ENCODE measurements at places on chromosomes 5 and 9.

GRCh38 chr5:78628270-78628992 lies 20.1 kb downstream of the LHFPL2 start:
- DNase-seq = no peak

DNA sequence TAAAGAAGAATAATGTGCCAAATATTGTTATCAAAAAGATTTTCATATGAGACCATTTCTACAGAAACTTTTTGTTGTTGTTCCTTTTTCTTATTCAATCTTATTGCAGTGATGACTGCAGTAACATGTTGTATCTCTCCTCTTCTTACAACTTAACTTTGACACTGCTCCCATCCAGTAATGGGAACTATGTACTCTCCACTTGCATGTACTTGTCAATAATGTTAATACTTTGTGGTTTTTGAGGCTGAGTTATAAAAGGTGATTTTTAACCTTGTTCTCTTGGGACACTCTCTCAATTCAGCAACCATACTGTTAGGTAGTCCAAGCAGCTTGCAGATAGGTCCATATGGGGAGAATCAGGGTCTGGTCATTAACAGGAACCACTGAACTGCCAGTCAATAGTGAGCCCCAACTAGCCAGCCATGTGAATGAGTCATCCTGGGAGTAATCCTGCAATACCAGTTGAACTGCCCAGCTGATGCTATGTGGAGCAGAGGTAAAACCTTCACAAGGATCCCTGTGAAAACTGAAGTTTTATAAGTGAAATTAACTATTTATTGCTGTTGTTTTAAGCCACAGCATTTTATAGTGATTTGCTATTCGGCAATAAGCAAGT lies 199.6 kb upstream of the DAB2 start:
- DNase-seq = no peak

DNA sequence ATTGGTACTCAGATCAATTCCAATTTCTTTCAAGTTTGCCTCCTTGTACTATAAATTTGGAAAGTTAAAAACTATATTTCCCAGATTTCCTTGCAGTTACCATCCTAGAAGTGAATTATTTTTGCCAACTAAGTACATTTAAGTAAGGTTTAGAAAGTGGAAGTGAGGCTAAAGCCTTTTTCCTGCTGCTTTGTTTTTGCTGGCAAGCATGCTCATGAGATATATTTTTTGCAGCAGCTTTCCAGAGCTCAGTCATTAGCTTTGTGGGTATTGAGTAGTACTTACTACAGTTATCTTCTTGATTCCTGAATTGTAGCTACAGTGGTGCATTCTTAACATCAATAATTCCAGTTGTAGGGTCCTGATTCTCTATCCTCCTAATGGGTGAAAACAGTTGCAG lies 3.5 kb upstream of the BTF3 start:
- no peak for DNase-seq

DNA sequence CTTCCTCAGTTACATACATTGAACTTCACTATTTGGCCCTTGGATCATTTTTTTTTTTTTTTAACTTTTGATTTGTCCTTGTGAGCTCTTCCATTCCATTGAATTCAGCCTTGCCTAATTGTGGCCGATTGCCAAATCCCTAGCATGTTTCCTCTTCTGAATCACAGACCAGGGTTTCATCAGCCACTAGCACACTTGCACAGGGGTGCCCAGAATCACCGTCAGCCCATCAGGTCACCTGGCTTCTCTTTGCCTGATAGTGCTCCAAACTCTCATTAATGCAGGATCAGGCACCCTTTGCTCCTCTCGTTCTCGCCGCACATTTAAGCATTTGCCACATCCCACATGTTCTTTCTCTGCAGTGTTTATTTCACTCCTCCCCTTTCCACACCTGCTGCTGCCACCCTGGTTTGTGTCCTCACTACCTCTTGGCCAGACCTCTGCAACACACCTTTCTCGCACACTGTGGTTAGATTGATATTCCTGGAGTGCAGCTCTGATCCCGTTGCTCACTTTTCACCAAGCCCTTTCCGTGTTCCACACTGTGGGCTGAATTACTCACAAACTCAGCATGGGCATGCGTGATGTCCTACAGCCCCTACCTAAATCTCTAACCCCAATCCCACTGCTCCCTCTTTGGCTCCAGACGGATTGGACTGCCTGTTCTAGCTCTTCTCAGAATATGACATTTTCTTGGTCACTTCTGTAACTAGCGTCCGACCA lies 9.8 kb downstream of the PIK3R1 start:
- no peak for DNase-seq

DNA sequence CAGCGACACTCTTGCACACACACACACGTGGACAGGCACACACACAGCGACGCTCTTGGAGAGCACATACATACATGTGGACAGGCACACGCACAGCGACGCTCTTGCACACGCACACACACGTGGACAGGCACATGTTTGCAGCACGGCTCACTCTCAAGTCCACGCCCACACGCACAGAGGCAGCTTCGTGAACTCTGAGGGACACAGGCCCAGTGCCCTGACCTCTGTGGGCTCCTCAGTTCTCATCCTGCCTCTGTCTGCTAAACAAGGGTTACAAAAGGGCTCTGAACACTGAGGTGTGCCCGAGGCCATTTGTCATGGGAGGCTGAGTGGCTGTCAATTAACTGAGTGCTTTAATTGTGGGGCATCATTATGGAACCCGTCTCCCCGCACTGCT lies 558.8 kb upstream of the ADAMTS16 start:
- DNase-seq = no peak

DNA sequence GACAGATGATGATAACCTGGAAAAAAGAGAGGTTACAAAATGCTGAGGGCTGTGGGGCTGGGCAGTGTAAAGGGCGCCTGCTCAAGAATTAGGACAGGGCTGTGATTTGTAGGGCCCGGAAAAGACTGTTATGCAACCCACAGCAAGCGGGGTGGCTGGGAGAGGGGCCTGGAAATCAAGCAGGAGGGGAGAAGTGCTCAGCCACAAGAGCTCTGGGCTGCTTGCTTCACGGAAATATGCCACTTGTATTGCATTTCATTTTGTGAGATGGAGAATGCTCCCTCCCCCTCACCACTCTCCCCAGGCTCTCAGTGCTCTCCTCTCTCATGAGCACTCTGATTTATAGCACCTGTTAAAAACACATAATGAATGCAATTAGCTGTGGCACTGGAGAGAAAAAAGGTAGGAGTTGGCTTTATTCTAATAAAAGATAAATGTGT lies 8.4 kb upstream of the HAND1 start:
- no peak for DNase-seq

DNA sequence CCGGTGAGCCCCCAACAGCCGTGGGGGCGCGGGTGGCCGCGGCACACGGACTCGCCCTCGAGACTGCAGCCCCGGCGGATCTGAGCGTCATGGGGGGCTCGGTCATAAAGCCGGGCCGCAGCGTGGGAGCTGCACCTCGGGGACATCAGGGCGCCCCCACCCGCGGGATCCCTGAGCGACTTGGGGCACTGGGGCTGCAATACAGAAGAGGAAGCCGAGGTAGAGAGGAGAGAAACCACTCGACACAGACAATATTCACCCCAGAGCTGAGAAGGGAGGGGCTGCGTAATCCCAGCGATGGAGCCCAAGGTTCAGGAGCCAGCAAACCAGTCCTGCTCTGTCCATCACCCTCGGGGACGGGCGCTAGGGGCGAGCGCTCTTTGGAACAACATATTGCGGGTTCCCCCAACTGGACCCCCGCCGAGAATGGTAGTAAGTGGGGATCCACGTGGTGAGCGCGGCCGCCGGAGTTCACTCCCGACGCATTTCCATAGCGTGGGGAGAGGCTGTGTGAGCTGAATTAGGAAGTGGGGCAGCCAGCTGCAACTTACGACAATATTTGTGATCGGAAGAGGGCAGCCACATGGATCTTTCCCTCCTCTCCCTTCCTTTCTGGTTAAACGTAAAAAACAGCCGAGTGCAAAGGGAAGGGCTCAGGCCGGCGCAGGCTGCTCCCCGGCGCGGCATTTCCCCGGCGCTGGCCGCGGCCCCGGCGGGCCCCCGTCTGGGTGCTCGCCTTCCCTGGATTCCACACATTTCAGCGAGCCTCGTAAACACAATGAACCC lies 9.9 kb downstream of the PTCH1 start:
- DNase-seq = no peak

DNA sequence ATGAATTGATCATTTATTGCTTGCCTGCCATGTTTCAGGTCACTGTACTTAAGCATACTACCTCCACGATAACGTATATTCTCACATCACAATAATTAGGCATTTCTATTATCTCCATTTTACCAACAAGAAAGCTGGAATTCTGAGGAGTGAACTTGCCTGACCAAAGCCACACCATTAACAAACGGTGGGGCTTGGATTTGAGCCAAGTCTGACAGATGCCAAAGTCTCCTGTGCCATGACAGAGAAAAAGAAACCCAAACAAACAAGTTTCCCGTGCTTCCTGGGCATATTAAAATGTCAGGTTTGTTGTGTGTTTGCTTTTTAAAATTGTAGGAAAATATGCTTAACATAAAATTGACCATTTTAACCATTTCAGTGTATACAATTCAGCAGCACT lies 40.8 kb upstream of the KCNV2 start:
- DNase-seq = no peak

- no peak for DNase-seq
Measured at GRCh38 chr5:67019065-67019845, 177.3 kb downstream of the CD180 start.

DNA sequence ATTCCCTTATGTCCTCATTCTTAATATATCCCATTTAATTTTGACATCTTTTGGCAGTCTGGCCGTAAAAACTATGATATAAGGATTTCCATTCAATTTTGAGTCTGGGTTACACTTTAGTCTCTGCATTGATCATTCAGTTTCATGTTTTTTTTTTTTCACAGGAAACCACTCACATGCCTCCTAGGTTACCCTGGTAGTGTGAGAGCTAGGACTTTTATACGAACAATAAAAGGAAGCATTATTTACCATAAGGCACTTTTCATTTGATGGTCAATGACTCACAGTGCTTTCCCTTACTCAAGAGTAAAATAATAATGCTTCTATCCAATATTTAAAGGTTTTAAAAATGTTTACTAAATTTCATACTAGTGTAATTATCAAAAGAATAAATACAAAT lies 16.4 kb upstream of the DMAC1 start:
- no peak for DNase-seq

GRCh38 chr5:153791339-153791738 lies 247.4 kb downstream of the FAM114A2 start:
- DNase-seq = no peak

- DNase-seq = no peak
Measured at GRCh38 chr9:29211003-29211579, 1637.8 kb upstream of the C9orf72 start.

DNA sequence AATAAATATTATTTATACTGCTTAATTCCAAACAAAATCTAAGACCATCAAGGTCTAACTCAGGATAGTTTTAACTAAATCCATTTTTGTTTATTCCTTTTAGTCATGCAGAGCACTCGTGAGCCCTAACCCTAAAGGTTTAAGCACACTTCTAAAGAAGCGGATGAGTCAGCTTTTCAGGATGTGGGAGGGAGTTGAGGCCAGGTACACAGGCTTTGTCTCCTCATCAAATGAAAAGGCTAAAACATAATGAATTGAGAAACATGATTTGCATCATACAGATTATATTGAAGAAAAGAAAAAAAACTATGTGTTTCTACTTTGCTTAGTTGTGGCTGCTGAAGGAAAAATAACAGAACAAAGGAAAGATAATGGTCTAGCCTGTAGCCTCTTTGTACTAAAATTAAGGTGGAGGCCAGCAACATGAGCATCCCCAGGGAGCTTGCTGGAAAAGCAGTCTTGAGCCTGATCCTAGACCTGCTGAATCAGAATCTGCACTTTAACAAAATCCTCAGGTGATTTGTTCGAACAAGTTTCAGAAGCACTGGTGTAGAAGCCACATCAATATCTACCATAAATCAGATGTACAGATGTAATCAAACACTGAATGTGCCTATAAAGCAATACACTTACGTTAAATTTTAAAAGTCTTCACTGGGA lies 21.1 kb upstream of the ISCA1 start:
- DNase-seq = no peak

DNA sequence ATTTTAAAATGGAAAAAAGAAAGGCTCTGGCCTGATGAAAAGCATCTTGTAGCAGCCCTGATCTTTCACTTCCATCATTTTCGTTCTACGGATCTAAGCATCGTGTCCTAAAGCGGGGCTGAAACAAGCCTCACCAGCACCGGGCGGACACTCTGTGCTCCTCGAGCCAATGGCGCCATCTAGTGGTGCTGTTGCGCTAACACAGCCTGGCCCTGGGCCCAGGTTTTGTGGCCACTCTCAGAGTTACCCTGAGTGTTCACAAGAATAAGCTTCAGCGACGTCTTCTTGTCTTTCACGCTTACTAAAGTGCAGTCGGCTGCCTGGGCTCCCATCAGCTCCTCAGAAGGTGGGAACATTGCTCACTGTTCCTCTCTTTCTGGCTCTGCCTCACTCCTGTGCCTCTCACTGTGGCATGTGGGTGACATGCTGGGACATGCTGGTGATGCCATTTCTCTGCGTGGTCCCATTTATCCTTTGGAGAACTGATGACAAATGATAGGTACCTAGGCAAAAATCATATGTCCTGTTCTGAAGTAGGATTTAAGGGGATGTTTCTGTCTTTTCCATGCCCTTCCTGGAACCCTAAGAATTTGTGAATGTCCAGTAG lies 32.7 kb downstream of the DMRT3 start:
- DNase-seq = peak; percentile 21

GRCh38 chr5:96995419-96995818 lies 59.5 kb downstream of the LNPEP start:
- DNase-seq = no peak

GRCh38 chr9:68844631-68845612 lies 139.9 kb downstream of the PIP5K1B start:
- DNase-seq = no peak

GRCh38 chr5:122202952-122203351 lies 73.6 kb downstream of the ZNF474 start:
- no peak for DNase-seq

DNA sequence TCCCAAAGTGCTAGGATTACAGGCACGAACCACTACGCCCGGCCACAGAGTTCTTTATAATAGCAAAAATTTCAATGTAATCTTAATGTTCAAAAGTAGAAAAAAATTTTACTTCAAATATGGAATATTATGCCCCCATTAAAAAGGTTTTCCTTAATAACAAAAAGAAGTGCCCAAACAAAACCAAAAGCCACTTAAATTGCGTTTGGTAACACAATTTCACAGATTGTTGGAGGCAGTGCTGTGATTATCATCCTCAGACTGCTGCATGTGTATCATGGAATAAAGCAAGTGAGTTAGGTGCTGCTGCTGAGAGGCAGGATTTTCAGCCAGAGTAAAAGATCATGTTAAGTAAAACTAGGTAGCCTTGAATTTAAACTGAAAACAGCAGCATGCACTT lies 132.7 kb downstream of the COL23A1 start:
- no peak for DNase-seq

DNA sequence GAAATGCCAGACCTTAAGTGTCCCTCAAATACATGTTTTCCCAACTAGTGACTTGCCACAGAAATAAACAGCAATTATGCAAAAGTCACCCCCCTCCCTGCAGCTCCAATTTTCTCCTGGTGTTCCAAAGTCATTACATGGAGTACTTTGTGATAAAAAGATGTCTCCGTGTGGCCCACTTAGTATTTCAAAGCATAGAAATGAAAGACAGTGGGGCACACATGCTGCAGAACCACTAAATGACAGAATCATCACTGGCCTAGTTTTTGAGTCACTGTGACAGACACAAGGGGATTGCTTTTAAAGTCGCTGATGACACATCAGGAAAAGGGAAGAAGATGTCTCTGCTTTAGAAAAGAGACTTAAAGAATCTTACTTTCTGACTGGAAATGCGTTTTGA lies 323.4 kb downstream of the PSAT1 start:
- no peak for DNase-seq
